Stimulated activated CD4-positive, alpha-beta T cell treated with anti-CD3 and anti-CD28 coated beads, Interleukin-12 subunit alpha, Interleukin-12 subunit beta, amount 100 ng/mL, for 4 hours (primary cell): ENCODE measurements at places on chromosomes 4 and X.

DNA sequence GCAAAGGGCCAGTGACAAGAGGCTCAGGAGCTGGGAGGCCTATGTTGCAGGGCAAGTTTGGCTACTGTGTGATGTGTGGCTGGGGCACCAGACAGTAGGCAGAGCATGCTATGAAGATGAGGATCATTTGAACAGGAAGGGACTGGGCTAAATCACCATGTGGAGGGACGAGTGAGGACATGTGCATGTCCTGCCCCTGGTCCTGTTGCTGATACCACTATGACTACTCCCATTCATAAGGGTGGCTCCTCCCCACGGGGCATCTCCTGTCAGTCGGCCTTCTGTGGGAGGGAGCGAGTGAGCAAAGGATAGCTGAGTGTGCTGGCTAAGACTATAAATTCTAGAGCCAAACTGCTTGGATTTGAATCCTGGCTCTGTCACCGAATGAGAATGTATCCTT, 139.2 kb downstream of the TMEM164 start:
- DNase-seq = no peak

DNA sequence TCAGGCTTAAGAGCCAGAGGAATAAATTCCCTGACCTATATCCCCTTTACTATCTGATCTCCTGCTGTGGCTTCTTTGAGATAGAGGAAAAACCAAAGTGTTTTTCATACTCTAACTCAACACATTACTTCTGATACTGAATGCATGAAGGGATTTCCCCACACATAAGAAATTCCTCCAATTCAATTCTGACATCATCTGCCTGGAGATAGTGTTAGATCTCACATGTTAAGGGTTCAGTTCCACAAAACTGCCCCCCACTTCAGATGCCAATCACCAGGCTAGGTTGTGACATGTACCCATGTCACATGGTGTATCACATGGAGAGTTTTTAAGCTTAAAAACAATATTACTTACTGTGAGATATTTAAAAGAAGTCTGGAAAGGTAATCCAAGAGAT, 46.8 kb downstream of the GSTCD start:
- no peak for DNase-seq

DNA sequence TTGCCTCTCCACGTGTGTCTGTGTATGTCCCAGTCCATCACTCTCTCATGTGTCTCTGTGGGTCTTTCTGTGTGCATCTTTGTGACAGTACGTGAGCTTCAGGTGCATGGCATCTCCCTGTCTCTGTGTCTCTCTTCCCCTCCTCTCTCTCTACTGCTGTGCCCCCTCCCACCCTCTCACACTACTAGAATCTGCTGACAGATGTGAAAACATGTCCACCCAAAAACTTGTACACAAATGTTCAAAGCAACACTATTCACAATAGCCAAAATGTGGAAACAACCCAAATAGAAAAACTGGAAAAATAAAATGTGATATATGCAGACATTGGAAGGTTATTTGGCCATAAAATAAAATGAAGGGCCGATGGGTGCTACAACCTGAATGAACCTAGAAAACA, 10.0 kb downstream of the EVC start:
- DNase-seq = no peak

DNA sequence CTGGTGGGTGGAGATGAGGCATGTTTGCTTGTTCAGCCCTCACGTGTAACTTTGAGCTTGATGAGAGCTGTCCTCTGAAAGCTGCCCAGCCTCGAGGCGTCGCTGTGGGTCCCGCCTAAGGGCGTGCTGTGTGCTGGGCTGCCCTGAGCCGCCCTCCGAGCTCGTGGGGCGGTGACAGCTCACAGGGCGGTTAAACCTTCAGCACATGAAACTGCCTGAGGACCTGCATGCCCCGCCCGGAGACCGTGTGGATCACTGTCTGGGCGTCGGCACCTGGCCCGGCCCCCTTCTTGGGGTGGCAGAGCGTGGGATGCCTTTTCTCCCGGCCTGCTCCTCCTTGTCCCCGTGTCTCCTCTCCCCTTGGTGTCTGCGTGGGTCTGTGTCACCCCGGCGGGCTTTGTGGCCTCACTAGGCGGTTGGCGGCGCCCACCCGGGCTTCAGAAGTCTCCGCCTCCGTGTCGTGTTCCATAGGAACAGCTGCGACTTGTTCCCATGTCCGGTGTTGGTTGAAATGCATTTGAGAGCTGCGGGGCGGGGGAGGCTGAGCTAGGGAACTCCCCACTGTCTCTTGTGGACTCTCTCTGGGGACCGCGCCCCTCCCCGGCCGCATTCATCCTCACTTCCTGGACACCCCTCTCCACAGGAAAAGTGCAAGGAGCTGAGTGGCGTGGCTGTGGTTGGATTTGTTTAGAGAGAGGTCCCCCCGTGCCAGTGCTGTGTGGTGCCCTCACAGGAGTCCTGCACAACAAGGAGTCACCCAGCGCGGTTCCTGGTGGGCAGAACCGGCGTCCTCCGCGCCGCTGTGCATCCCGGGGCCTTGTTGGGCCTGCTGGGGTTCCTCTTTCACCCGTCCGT, 6.8 kb downstream of the AKAP17A start:
- no peak for DNase-seq

DNA sequence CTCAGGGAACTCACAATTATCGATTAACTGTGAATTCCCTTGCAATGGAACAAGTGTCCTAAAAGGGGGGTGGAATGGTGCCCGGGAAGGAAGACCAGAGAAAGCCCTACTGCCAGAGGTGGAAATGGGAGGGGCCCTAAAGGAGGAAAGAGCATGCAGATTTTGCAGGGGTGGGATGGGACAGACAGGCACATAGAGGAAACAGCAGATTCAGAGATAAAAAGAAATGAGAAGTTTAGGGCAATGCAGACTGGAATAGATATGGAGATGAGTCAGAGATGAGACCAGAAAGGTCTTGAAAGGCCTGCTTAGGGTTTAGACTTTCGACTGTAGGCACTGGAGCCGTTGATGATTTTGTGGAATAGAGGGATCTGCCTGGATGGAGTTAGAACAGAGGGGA, 57.4 kb upstream of the PITX2 start:
- DNase-seq = no peak

GRCh38 chr4:123121241-123121907, 199.0 kb upstream of the NUDT6 start:
- no peak for DNase-seq

- DNase-seq = no peak
These were observed 139.0 kb downstream of the TSPAN5 start for GRCh38 chr4:98519268-98519977.

GRCh38 chrX:120456973-120457372, 12.1 kb downstream of the LAMP2 start:
- no peak for DNase-seq

DNA sequence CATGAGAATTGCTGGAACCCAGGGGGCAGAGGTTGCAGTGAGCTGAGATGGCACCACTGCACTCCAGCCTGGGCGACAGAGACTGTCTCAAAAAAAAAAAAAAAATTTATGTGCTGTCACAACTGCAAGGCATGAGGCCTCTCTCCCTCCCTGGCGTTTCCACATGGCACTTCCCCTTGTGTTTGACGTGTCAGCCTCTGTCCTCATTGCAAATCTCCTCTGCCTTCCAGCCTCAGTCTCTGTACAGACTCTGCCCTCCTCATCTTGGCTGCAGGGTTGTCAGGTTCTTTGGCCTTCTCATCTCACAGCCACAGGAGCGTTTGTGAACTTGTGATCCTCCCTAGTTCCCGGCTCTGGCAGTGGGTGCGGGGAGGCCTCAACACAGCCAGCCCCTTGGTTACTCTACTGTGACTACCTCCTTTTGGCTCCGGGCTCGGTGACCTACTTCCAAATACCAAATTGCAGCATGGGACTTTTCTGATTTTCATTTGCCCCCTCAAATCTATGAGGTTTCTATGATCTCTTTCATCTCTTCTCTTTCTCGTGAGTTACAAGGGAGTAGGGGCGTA, 250.0 kb downstream of the CBR4 start:
- no peak for DNase-seq

- DNase-seq = no peak
These were observed 59.0 kb downstream of the WWC2 start for GRCh38 chr4:183158062-183158461.

- peak; percentile 1 for DNase-seq
These were observed 1.2 kb downstream of the BCORL1 start for GRCh38 chrX:129983575-129984110.
